ENCODE measurements at places on chromosomes 7 and 10. TPM values are rescaled to one million over a fixed set of nuclear protein-coding genes. Genes with fewer than 3 reads are reported as not detected.

Gene ZNF488
- total RNA-seq = 0.46 TPM

Gene DEPP1
- 1.4 TPM for total RNA-seq

Gene PHKG1
- 2.6 TPM for total RNA-seq

Gene TRPV6
- total RNA-seq = 0.05 TPM

Gene NKX6-2
- not detected for total RNA-seq

Gene ECHS1
- total RNA-seq = 53.1 TPM

Gene PSAP
- 111 TPM for total RNA-seq

Gene SFXN3
- 24.2 TPM for total RNA-seq

Gene TMEM270
- not detected for total RNA-seq
